Stimulated activated CD8-positive, alpha-beta memory T cell treated with anti-CD3 and anti-CD28 coated beads, Interleukin-4, amount 100 ng/mL, for 4 hours (primary cell): ENCODE measurements at places on chromosomes 16 and 17.

- no peak for DNase-seq
Observed at GRCh38 chr16:59543641-59544040, 809.5 kb upstream of the GOT2 start.

DNA sequence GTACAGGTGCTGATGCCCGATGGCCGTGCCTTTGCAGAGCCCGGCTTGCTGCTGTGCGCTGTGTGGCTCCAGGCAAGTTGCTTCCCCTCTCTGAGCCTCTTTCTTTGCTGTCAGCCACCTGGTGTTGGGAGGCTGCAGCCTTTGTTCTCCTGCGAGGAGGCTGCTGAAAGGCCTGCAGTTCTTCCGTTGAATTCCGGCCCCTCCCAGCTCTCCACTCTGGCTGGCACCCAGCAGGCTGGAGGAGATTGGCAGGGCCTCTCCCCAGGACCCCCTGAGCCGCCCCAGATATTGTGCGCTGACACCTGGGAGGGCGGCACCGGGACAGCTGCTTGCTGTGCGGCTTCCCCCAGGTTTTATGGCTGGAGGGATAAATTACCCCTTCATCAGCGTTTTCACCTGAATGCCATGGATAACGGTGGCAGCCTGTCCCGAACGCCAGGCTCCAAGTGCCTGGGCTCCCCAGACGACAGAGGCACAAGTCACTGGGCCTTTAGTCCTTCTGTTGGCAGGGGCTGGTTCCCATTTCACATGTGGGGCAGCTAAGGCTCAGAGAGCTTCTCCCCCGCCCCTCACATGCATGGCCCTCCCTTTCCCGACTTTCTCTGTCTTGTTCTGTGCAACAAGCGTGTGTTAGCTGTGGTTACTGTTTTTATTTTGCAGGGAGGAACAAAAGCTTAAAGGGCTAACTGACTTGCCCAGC, 35.1 kb upstream of the GSE1 start:
- no peak for DNase-seq

GRCh38 chr16:2833776-2834175, 3.7 kb downstream of the ZG16B start:
- DNase-seq: no peak

- DNase-seq: no peak
Observed at GRCh38 chr16:31331141-31331764, 23.7 kb upstream of the ITGAX start.

DNA sequence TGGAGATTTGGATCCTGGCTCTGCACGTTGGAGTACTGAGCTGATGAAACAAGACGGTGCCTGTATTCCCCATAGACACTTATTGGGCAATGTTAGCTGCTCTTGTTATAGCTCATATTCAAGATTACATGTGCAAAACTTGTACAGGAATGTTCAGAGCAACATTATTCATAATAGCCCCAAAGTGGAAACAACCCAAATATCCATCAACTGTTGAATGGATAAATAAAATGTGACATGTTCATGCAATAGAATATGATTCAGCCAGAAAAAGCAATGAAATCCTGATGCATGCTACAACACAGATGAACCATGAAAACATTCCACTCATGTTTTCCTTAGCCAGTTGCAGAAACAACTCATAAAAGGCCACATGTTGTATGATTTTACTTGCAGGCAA, 5.7 kb upstream of the SDR42E1 start:
- DNase-seq: no peak

DNA sequence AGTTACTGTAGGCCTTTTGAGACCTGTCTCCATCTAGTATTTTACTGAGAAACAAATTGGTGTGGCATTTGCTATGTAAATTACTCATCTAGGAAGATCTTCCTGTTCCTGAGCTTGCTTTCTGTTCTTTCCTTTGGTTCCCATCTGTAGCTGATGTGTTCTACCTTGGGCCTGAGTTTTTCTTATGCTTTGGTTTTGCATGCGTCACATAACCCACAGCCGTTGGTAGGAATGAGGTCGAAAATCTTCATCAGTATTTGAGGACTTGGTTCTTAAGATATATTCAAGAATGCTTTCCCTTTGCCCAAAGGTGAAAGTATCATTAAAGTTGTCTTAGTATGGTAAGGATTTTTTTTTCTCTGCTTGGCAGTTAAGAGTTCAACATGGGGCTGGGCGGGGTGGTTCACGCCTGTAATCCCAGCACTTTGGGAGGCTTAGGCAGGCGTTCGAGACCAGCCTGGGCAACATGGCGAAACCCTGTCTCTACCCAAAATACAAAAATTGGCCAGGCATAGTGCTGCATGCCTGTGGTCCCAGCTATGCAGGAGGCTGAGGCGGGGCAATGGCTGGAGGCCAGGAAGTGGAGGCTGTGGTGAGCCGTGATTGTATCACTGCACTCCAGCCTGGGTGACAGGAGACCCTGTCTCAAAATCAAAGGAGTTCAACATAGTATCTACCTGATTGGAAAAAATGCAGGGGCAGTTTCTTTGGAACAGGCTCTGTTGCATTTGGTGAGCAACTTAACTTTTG, 28.8 kb downstream of the IST1 start:
- DNase-seq: no peak

DNA sequence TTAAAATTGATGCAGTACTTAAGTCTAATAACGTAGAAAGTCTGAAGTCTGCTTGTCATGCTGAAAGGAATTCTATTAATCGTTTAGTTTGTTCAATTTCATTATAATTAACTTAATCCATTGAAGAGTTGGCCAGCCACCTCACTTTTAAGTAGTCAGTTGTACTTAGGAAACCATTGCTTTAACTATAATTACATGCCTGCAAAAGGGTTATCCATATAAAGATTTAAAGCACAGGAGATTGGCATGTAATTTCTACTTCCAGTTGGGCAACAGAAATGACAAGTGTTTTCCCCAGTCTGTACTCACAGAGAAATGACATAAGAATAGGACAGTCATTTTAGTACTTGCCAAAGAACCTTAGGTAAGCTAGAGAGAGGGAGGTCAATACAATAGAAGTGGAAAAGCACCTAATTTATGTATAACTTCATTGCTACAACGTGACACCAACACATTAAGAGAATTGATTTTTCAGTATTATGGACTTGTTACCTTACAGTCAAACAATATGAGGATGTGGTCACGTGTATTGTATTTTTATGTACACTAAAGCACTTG, 3.7 kb upstream of the USP32 start:
- no peak for DNase-seq

DNA sequence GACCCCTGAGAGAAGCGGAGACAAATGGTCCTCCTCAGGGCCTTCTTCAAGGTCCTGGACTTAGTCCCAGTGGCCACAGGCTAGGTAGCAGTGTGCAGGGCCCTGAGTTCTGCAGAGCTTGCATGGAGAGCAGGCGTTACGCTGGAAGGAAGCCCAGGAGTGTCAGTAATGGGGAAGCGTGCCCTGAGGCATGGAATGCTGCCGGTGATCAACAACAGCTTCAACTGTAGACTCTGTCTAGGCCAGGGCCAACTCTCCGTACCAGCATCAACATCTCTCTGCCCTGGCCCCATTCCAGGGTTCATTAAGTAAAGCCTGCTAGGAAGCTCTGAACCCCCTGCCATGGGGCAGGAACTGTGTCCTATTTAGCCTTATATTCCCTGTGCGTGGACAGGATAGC, 568 bp upstream of the TNK1 start:
- no peak for DNase-seq

- no peak for DNase-seq
Observed at GRCh38 chr17:28225271-28225670, 93.7 kb upstream of the TMEM97 start.

DNA sequence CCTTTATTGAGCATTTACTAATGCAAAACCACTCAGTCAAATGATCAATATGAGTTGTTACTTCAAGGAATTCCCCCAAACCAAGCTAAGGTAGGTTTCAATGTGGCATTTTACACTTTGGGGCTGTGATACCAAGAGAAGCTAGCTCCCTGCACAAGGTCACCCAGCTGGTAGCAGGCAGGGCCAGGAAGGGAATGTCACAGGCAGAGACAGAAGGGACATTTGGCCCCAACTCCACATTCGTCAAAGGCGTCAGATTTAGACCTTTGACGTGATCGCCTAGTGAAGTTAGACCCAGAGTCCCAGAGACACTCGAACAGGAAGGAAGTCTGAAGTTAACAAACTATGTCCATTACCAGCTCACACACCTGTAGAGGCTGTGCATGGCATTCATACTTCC, 5.5 kb upstream of the SMG1 start:
- no peak for DNase-seq

GRCh38 chr16:69703638-69704037, 22.7 kb downstream of the NQO1 start:
- no peak for DNase-seq
